Ovary (tissue), 10 donors: ENCODE measurements at places on chromosomes 11 and 22.

DNA sequence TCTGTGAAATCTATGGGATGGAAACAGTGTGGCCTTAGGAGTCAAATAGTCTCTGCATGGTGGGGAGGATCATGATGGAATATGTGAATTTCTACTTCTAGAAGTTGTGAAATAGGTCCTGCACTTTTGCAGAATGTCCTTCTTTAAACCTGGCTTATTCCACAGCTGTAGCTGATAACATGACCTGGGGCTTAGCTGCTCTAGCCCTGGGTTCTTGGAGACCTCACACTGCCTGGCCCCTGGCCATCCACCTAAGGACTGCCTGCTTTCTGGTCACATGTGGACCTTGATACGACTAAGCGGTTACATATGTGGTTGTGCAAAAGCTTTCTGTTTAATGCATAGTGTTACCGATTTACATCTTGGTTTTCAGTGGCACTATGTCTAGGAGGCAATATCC, 88.2 kb downstream of the SWAP70 start:
- DNase-seq: no peak

- no peak for DNase-seq
Measured at GRCh38 chr22:19064354-19065054, 57.7 kb downstream of the DGCR2 start.

DNA sequence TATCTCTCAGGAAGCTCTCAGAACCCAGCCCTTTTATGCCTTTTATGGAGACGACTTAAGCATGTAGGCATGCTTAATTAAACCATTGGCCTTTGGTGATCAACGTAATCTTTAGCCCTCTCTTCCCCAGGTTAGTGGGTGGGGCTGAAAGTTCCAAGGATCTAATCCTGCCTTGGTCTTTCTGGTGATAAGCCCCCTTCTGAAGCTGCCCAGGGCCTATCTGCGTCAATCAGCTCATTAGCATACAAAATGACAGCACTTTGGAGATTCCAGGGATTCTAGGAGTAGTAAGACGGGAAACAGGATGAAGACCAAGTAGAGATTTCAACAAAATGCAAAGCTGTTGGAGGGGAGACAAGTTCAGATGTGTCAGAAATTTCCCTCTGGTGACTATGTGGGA, 3.1 kb downstream of the FAM118A start:
- no peak for DNase-seq

DNA sequence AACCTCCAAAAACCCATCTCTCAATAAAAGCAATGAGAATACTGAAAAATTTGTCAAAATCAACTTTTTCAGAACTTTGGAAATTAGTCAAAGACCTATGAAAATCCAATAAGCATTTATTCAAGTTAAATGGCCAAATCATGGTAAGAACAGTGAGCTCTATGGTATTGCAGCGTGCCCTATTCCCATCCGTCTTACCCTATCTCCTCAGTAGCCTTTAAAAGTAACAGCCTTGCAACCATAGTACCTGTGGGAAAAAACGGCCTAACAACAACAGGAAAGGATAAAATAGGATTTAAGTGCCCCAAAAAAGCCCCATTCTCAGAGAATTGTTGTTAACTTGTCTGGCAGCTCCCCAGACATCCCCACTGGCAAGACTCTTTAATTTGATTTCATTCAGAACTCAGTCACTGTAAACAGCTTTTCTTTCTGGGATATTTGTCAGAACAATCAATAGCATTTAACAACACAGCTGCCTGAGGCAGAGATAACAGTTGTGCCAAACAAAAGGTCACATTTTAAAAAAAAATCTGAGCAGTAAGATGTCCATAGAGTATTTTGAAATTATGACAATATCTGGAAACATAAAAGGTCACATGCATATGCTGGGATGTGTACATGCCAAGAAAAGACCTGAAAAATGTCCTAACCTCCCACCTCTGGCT, 18.8 kb upstream of the MS4A8 start:
- DNase-seq: no peak
